Dermis lymphatic vessel endothelial cell (primary cell): ENCODE measurements at places on chromosomes 3 and 15. TPM values are rescaled to one million over a fixed set of nuclear protein-coding genes. Genes with fewer than 3 reads are reported as not detected.

TM6SF1 gene
- total RNA-seq: 19.7 and 30.3 TPM in 2 replicates

HTR3E gene
- not detected in 2 replicates for total RNA-seq

ARRDC4 gene
- total RNA-seq: 1.1 and 1.6 TPM in 2 replicates

BLM gene
- 1.4 and 2.4 TPM in 2 replicates for total RNA-seq

OR5K1 gene
- total RNA-seq: not detected in 2 replicates

SPATA12 gene
- 0.22 and 0.52 TPM in 2 replicates for total RNA-seq

CLDN18 gene
- total RNA-seq: not detected in 2 replicates

ALDH1L1 gene
- 0.09 TPM in 1 of 2 replicates, not detected in the other for total RNA-seq

CKMT1B gene
- not detected in 2 replicates for total RNA-seq

ACKR4 gene
- 0.09 and 0.33 TPM in 2 replicates for total RNA-seq

SLC22A14 gene
- total RNA-seq: under 0.01 TPM in 2 replicates

TUSC7 gene
- not detected in 2 replicates for total RNA-seq
